Activated B cell treated with CpG ODN at 0.5 μM for 24 hours (primary cell): ENCODE measurements at places on chromosomes 3 and 15.

DNA sequence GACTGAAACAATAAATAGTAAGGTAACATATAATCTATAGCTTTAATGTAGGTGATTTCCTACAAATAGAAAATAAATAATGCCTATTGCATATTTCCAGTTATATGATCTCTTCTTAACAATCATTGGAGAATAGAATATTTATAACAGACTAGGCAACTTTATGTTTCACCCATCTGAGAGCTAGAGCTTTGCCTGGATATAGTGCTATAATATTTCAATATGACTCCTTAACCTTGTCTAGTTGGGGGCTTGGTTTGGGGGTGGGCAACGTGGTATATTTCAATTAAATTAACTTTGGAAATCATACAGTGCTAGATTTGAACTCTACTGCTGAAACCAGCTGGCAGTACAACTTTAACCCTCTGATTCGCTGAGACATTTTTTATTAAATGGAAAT lies 265.2 kb downstream of the CNTN4 start:
- no peak for DNase-seq

GRCh38 chr15:70387993-70388392 lies 290.3 kb upstream of the TLE3 start:
- DNase-seq = no peak

DNA sequence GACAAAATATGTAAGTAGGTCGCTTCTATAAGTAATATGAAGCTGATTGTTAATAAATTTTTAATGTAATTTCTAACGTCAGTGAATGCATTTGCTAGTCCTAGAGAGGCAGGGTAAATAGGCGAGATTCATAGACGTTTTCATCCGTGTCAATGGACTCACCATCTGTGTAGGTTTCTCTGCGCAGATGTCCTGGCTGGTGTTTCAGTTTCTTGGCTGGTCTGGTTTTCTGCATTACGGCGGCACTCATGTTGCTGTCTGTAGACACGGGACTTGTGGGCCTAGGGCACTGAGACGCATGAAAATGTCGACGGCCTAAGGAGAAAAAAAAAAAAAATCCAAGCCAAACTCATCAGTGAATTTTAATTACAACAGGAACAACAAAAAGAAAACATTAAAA lies 1153.3 kb downstream of the ROBO1 start:
- DNase-seq = no peak

DNA sequence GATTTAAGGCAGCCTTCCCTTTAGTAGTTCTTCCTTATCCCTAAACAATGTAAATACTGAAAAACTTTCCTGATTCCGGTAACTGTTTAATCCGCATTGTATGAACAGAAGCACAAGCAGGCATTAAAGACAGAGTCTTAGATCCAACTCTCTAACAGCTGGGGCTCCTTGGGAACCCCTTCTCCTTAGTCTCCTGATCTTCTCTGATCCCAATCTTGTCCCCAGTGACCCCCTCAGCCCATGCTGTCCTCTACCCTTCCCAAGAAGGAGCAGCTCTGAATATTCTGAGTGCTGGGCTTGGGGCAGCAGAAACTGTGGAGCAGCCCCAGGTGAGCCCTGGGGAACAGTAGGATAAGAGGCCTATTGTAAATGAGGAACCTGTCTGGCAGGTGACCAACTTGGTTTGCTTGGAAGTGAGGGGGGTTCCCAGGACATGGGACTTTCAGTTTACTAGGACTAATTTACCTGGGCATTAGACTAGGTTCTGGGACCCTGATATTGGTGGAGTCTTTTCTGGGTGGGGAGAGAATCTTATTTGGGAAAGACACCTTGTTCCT lies 13.0 kb upstream of the SLC30A4 start:
- no peak for DNase-seq

DNA sequence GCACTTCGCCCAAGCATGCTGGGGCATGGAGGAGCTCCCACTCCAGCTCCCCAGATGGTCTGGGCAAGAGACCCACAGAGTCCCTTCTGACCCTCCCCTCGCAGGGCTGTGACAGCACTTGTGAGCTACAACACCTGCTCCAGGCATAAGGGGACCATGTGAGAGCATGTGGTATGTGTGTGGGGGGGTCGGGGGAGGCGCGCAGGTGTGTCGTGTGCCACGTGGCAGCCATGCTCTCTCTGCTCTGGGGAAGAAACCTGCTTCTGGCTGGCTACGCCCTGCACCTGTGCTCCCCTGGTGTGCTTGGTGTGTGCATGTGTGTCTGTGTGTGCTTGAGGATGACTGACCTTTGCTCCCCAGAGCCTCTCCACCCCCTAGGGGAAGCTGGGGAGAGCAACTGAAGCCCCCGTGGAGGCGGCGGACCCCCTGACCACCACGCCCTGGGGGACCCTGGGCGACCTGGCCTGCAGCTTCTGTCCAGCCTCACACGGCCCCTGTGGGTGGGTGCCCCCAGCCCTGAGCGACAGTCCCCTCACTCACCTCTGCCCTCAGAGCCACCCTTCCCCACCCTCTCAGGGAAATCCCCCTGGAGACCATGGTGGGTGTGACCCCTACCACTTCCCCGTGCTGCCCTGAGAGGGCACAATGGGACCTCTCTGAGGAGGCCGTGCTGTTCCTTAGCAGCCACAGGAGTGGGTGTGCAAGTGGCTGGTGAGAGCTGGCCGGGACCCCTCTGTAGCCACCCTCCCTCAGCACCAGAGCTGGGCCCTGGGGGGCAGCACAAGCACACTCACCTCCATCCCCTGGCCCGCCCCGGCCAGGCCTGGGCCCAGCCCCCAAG lies 16.6 kb upstream of the SEC13 start:
- no peak for DNase-seq

DNA sequence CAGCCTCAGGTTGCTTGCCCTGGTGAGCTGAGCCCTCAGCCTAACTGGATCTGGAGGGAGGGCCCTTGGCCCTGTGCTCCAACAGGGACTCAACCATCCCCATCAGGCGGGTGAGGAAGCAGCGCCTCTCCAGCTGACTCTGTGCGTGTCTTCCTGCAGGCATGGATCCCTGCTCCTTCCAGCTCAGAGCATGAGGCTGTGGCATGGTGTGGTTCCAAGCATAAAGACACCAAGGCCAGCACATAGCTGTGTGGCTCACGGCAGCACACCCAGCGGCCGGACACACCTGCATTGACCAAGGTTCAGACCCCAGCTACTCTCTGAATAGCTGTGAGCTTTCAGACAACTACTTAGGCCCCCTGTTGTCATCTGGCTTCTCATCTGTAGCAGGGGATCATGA lies 131.0 kb upstream of the PLXNA1 start:
- no peak for DNase-seq

DNA sequence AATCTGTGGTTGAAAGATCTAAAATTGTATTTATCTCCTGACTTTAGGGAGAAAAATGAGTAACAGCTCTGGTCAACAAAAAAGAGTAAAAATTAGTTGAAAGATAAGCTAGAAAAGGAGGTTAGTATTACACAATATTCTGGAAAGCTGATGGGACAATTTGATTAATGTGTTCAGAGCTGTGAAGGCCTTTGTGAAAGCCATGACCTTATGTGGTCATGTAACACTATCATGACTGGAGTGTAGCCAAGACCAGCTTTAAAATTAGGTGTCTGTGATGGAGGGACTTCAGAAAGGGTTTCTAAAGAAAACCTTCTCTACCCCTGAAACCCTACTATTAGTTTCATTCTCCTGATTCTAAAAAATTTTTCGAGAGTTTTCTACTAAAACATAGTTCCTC lies 127.2 kb downstream of the NFKBIZ start:
- no peak for DNase-seq

- no peak for DNase-seq
Measured at GRCh38 chr15:35630532-35630931, 84.6 kb upstream of the DPH6 start.

- DNase-seq = no peak
Measured at GRCh38 chr3:87333393-87333892, 57.1 kb upstream of the POU1F1 start.

GRCh38 chr3:185605566-185605965 lies 19.5 kb downstream of the SENP2 start:
- no peak for DNase-seq

- DNase-seq = no peak
Measured at GRCh38 chr3:133561679-133562078, 11.8 kb upstream of the CDV3 start.

DNA sequence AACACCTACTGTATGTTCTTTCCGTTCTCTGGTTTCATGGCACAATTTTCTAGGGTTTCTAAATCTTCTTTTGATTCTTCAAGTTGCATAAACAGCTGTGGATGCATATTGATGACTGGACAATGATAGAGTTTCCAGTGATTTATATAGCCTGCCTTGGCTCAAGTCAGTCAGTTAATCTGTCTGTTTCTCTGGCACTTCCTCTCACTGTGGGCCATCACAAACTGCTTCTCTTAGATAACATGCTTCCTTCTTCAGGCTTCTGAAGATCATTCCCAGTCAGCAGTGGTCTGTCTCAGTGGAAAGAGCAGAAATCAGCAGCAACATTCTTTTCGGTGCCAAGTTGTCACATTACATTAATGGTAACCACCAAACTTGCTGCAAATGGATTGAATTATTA lies 207.2 kb downstream of the RYR3 start:
- no peak for DNase-seq

GRCh38 chr3:142896201-142896755 lies 7.4 kb upstream of the PCOLCE2 start:
- no peak for DNase-seq

- no peak for DNase-seq
Measured at GRCh38 chr15:56428821-56429458, 36.0 kb downstream of the MNS1 start.

- DNase-seq = no peak
Measured at GRCh38 chr3:141812084-141812483, 48.9 kb downstream of the GRK7 start.
